ENCODE measurements at places on chromosomes 1 and 21.
A peak's percentile ranks its signal among the peaks of the same experiment; 100 is the strongest.

- DNase-seq = no peak
These were observed 121.3 kb downstream of the TGFB2 start for GRCh38 chr1:218466341-218467010.

- DNase-seq = no peak
These were observed 112.3 kb upstream of the NFIA start for GRCh38 chr1:60969971-60970509.

GRCh38 chr1:11388617-11389016 lies 90.3 kb upstream of the DISP3 start:
- no peak for DNase-seq

- DNase-seq = no peak
These were observed 58.3 kb downstream of the SLX9 start for GRCh38 chr21:44998086-44998620.

DNA sequence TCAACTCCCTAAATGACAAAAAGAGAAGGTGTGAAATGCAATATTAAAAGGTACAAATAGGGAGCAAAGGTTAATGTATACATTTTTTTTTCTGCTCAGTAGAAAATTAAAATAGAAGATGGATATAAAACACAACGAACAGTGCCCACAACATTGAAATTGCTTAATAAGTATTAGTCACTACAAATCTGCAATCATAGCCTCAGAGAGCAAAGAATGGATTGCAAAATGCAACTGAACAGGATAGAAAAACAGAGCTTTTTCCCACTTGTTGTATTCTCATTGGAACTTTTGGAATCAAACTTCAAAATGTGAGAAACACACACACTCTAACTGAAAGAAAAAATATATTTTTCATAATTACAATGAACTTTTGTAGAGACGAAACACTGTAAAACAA lies 552.2 kb upstream of the NCAM2 start:
- DNase-seq = peak; percentile 10

DNA sequence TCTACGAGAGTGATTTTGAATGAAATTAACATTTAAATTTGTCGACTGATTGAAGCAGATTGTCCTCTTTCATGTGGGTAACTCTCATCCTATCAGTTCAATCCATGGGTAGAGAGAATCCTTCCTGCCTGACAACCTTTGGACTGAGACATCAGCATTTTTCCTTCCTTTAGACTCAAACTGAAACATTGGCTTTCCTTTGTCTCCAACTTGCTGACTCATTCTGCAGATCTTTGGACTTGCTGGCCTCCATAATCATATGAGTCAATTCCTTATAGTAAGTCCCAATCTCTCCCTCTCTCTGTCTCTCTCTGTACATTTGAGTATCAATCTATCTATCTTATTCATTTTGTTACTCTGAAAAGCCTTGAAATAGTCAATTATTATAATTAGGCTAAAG lies 416.7 kb downstream of the LRRIQ3 start:
- no peak for DNase-seq

- no peak for DNase-seq
These were observed 159.3 kb downstream of the TSEN15 start for GRCh38 chr1:184210862-184211261.

- no peak for DNase-seq
These were observed 111.4 kb upstream of the ZNF678 start for GRCh38 chr1:227451954-227452353.

- DNase-seq = no peak
These were observed 149.3 kb downstream of the PCBP3 start for GRCh38 chr21:45792682-45793383.

DNA sequence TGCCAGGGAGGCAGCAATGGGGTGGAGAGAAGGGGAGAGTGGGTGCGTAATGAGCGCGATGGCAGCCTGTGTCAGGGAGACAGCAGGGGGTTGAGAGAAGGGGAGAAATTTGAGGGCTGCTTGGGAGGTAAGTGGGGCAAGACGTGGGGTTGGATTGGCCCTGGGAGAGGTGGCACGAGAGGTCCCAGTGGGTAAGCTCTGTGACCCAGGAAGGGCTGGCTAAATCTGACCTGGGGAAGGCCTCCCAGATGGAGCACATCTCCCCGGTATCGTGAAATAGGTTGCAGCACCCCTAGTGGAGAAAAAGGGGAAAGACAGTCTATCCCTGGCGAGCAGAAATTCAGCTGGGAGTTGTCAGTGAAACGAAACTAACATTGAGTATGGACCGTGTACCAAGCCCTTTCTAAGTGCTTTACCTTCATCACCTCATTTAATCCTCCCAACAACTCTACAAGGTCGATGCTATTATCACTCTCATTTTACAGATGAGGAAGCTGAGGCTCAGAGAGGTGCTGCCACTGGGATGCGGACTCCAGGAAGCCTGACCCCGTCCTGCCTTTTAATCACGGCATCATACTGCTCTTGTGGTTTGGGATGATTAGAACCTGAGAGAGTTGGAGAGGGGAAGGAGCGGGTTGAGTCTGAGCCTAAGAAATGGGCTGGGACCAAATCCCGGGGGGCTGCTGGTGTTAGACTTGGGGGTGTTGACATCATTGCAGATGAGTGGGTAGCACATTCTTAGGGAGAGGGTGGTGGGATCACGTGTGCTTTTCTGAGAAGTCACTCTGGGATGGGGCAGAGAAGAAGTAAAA lies 56.6 kb upstream of the RPL11 start:
- peak; percentile 77 for DNase-seq

- DNase-seq = peak; percentile 41
These were observed 8.6 kb upstream of the EEIG2 start for GRCh38 chr1:108551137-108551862.

- no peak for DNase-seq
These were observed 90.6 kb upstream of the KCNJ15 start for GRCh38 chr21:38166173-38166535.

DNA sequence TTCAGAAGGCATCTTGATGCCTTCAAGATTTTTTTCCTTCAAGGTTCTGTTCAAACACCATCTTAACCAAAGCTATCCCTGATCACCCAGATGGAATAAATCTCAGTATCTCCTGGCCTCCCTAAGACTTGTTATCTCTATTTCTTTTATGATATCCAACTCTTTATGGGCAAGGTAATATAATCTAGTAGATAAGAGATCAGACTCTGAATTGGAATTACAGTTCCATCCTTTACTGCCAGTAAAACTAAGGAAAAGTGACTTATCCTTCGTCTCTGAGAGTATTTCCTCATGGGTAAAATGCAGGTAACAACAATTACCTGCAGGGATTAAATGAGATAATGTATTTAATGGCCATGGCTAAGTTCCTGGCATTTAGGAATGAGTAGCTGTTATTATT lies 445.0 kb upstream of the DAB1 start:
- no peak for DNase-seq

DNA sequence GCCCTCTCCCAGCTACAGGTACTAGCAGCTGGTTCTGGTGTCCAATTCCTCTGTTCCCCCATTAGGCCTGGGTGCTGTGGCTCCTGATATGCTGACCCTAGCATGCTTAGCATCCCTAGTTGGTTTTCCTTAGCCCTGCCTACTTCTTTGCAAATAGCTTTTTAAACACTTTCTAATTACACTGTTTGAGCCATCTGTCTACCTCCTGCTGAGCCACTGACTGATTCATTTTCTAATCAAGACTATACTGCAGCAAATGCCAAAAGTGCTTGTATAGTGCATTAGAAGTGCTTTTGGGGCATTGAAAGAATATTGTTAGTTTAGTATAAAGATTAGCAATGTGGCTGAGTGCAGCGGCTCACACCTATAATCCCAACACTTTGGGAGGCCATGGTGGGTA lies 36.3 kb downstream of the ERICH3 start:
- DNase-seq = no peak

DNA sequence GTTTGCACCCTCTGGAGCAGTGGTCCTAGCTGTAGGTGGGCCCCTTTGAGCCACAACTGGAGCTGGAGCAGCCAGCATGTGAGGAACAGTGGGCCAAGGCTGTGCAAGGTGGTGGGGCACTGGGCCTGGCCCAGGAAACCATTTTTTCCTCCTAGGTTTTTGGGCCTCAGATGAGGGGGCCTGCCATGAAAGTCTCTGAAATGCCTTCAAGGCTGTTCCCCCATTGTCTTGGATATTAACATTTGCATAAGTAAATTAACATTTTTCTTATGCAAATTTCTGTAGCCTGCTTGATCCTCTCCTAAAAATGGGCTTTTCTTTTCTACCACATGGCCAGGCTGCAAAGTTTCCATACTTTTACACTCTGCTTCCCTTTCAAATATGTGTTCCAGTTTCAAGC lies 212.0 kb downstream of the NTNG1 start:
- DNase-seq = no peak

DNA sequence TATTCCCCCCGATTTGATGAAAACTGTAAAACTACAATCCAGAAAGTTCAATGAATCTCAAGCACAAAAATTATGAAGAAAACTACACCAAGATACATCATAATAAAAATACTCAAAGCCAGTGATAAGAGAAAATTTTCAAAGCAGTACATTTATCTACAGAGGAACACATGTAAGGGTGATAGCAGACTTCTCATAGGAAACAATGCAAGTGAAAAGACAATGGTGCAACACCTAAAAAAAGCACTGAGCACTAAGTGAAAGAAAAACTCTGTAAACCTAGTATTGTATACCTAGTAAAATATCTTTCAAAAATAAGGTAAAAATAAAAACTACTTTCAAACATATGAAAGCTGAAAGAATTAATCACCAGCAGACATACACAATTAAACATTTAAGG lies 76.1 kb upstream of the IRF2BP2 start:
- DNase-seq = no peak

GRCh38 chr1:29050166-29050565 lies 73.5 kb downstream of the TMEM200B start:
- no peak for DNase-seq

DNA sequence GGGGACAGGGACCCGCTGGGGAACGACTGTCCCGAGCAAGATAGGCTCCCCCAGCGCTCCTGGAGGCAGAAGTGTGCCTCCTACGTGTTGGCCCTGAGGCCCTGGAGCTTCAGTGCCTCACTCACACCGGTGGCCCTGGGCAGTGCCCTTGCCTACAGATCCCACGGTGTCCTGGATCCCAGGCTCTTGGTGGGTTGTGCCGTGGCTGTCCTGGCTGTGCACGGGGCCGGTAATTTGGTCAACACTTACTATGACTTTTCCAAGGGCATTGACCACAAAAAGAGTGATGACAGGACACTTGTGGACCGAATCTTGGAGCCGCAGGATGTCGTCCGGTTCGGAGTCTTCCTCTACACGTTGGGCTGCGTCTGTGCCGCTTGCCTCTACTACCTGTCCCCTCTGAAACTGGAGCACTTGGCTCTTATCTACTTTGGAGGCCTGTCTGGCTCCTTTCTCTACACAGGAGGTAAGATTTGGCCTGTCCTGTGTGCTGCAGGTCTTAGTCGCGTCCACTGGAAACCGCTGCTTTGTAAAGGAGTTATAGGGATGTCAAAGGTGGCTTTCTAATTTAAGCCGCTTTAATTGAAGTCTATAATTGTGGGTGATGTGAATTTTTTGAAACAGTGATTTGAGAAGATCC lies 717 bp downstream of the UBIAD1 start:
- DNase-seq = no peak

DNA sequence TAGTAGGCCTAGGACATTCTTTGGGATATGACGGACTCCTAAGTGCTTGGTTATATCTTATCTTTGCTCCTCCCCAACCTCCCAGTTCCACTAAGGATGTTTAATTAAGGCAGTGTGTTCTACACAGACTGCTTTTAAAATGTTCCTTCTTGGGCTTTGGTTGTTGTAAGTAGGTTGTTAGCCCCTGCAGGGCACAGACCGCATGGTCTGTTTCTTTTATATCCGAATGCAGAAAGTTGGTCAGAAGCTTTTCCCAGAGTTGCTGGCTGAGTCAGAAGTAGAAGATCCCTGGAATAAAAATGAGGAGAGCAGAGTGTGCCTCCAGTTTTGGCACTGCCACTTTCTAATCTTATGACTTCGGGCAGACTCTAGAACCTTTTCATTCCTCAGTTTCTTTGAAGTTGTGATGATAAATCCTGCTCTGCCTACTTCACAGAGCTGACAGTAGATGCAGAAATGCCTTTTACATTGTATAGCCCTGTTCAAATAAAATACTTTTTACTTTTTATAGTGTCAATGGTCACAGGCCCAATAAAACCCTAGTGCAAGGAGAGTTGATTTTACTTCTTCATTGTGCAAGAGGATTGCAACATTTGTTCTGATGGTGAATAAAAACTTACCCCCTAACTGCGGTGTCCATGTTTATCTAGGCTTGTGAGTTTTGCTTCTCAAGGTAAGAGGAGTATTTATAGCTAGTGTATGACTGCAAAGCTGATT lies 18.4 kb downstream of the FMN2 start:
- no peak for DNase-seq

DNA sequence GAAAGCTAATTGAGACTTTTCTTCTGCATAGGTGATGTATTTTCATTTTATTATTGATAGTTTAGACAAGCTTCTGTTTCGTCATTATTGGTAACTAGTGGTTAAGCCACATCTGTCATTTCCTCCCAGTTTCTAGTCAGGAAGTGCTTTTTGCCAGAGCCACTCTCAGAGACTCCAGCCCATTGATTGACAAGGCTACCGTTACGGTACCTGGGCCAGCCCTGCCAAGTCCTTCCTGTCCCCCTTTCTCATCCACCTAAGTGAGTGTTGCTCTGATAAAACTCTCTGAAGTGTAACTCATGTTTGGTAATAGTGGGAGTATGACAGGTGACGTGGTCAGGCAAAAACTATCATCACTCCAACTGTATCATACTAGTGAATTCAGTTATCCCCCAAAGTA lies 29.6 kb upstream of the AGL start:
- no peak for DNase-seq

GRCh38 chr1:46485564-46486431 lies 3.8 kb upstream of the DMBX1 start:
- DNase-seq = no peak

DNA sequence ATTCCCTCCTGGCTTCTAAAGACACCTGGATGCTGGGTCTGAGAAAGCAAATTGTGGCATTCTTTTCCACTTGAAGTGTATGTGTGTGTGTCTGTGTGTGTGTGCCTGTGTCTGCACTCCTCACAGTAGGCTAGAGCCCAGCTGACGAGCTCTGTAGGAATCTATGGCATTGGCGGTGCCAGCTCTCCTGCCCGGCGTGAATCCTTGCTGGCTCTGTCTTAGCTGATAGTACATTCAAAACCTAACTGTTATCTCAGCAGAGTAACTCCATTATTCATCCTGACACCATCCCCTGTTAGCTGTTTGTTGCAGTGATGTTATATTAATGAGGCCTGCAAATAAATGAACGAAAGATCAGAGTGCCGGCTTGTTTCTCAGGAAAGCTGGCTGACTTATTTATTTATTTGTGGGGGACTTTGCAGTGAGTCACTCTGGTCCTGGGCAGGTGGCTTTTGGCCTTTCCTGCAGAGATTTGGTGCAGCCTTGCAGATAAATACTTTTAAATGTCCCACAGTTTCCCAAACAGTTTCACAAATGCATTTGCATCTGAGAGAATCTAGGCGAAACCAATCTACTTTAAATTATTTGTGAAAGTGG lies 160.6 kb upstream of the CD34 start:
- DNase-seq = no peak

GRCh38 chr1:1063261-1063944 lies 10.7 kb downstream of the RNF223 start:
- DNase-seq = no peak

DNA sequence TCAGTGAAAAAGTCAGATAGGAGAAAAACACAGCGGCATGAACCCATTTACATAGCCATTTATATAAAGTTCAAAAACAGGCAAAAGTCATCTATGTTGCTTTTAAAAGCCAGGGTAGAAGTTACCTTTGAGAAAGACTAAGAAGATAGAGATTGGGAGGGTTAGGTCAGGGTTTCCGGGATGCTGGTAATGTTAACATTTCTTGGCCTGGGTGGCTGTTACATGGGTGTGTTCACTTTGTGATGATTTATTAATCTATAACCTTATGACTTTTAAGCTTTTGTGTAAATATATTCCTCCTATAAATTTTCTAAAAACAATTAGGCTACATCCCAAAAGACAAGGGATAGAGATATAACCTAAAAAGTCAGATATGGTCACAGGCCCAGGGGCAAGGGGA lies 15.0 kb upstream of the FAM20B start:
- DNase-seq = no peak

Measured in suppressor macrophage (primary cell).